ENCODE measurements at places on chromosomes 3 and 15. TPM values are rescaled to one million over a fixed set of nuclear protein-coding genes. Genes with fewer than 3 reads are reported as not detected.

- DNase-seq, result no peak
These were observed 109.2 kb downstream of the CD47 start for GRCh38 chr3:107981471-107982111.

DNA sequence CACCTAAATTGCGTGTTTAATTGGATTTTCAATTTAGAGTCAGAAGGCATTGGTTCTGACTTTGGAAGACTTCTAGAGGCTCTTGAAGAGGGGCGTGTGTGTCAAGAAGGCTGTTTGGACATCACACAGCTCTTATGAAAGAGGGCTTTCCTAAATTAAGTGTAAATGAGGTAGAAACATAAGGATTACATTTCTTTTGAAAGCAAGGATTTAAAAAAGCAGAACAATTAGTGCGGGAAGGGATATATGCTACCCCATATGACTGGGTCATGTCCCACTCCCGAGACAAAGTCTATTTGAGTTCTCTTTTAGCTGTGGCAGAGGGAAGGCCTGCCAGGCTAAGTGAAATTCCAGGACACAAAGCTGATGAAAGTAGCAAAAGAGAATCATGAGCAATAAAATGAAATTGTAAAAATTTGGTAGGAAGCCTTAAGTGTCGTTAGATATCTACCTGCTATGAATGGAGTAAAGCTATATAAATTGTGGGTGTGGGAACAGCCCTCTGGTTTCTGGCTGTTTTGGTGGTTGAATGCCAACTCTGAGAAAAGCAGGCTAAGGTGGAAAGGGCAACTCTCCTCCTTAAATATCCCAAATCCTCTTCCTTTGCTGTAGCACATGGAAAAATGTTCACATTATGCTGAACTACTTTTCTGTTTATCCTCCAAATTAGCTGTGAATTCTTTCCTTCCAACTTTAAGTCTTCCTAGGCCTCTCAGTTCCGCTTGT is 100.6 kb upstream of the TSC22D2 start:
- DNase-seq, result no peak

DNA sequence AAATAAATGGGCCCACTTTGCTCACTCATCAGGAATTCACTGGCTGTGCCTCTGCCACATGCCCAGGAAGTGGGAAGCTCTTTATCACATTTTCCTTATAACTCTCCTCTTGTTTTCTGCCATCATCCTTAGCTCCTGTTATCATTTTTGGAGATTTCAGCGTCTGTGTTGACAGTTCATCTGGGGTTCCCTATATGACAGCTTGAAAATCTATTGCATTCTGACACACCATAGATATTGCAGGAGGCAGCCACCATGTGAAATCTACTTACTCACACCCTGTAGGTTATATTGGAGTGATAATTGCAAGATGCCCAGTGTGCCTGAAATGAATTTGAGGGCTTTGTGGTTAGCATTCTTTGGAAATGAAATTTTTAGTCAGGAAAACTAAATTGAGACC is 132.9 kb downstream of the RYR3 start:
- no peak for DNase-seq

DNA sequence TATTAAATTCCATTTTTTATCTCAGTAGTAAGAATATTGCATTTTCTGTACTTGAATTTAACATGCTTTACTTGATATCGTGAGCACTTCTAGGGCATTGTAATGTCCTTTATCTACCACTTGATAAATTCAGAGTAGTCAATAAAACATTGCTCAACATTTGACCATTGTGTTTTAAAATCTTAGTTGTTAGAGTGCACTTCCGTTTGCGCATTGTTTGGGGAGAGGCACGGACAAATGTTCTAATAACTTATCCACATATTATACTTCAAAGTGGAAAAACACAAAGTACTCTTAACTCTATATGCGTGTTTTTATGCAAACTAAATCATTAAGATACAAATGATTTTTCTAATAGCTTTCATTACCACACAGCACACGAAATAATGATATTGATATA is 419 bp downstream of the FAM227B start:
- DNase-seq, result no peak

Gene TADA3
- total RNA-seq, result 28.1 TPM

Gene NR2E3
- total RNA-seq, result 0.16 TPM

Gene TGM4
- total RNA-seq, result not detected

Measured in occipital lobe (tissue), 3 donors.